ENCODE measurements at places on chromosomes 11 and 22.

DNA sequence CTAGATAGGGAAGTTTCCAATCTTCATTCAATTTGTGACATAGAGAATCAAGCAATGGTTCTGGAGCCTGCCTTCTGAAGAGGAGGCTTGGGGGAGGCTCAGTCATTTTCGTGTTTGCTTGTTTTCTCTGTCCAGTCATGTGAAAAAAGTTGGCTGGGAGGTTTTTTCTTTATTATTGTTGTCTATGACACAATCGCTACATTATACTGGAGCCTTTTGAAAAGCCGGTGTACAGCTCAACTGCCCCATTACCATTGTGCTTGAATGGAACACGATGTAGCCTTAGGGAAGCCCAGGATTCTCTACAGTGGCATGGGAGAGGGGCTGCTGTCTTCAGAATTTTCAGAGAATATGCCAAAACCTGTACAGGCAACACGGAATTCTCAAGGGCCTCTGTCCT is 57.9 kb upstream of the NCAM1 start:
- DNase-seq: no peak

- no peak for DNase-seq
Observed at GRCh38 chr11:70131606-70132190, 53.6 kb downstream of the ANO1 start.

- no peak for DNase-seq
Observed at GRCh38 chr22:42303396-42304323, 33.2 kb upstream of the TCF20 start.

DNA sequence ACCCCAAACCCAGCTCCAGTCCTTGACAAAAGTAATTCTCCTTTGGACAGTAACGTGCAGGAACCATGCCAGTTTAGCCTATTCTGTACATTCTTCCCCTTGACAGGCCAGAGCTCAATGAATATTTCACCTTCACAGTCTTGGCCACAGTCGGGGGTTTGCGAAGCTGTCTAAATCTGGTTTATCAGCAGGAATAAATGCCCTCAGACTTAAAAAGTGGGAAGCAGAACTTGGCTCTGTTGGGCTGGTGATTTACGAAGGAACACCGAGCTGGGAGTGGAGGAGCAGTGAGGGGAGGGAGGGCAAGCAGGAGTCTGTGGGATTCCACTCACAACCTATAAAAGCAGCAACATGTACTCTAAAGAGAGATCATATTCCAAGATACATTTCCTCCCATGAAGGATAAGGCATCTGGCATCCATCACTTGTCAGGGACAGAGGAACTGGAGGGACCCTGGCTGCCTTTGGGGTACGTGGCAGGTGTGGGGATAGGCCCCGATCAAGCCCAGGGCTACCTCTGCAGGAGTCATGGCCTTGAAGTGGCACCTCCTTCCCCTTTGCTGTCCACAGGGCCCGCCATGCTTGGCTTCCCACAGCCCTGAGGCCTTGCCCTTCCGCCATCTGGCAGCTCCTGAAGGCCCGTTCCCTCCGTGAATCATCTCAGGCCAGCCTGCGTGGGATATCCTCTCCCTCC is 154.3 kb downstream of the ADAMTS15 start:
- no peak for DNase-seq

GRCh38 chr11:44815917-44816456 is 89.2 kb downstream of the TSPAN18 start:
- no peak for DNase-seq

GRCh38 chr11:15195454-15196200 is 80.9 kb downstream of the INSC start:
- DNase-seq: no peak

DNA sequence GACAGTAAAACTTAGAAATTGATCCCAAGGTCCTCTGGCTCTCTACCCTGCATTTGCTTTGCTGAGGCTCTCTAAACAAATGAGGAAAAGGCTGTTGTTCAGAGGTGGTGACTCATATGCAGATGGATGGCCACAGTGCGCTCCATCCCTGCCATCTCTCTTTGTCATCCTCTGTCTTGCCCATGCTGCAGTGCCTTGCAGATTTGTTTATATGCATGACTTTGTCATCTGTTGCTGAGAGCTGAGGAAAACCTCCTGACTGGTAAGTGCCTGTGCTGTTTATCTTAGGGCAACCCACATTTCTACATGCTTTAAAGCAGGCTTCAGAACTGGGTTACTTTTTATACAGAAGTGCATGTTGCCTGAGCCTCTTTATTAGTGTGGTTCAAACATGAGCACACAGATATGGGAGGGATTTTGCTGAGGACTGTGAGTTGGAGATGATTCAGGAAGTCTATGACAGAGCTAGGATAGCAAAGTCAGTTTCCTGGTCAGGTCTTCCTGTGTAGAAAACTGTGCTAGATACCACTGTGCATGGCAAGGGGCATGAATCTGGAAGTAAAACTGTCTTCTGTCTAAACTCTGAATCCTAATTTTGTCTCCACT is 57.4 kb downstream of the JAM3 start:
- DNase-seq: no peak

DNA sequence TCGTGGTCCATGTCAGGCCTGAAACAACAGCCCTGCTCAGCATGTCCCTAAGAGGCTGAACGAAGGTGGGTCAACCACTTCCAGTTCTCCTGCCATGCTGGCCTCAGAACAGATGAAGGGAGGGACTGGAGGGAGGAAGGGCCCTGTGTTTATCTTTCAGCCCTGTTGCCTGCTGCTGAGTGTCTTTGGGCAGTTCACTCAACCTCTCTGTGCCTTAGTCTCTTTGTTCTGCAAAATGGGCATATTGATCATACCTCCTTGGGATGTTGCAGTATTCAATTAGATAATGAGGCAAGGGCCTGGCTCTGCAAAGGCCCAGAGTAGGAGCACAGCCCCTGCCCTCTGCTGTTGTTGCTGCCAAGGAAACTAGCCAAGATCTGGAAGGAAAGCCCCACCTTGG is 207.5 kb downstream of the MN1 start:
- no peak for DNase-seq

DNA sequence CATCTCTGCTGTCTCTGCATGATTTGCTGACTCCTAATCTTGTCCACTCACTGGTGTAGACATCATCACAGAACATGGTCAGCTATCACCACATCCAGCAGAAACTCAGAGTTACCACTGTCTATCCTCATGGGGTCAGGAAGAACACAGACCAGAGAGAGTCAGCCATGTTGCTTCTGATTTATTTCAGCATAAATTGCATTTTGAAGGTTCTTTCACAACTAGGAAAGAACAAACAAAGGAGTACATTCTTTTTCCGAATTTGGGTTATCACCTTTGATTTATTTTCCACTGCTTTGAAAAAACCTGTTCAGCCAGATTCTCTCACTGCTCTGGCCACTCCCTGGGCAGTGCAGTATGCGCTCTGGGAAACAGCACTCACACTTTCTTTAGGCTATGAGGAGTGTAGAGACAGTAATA is 172.0 kb upstream of the MTMR2 start:
- no peak for DNase-seq

DNA sequence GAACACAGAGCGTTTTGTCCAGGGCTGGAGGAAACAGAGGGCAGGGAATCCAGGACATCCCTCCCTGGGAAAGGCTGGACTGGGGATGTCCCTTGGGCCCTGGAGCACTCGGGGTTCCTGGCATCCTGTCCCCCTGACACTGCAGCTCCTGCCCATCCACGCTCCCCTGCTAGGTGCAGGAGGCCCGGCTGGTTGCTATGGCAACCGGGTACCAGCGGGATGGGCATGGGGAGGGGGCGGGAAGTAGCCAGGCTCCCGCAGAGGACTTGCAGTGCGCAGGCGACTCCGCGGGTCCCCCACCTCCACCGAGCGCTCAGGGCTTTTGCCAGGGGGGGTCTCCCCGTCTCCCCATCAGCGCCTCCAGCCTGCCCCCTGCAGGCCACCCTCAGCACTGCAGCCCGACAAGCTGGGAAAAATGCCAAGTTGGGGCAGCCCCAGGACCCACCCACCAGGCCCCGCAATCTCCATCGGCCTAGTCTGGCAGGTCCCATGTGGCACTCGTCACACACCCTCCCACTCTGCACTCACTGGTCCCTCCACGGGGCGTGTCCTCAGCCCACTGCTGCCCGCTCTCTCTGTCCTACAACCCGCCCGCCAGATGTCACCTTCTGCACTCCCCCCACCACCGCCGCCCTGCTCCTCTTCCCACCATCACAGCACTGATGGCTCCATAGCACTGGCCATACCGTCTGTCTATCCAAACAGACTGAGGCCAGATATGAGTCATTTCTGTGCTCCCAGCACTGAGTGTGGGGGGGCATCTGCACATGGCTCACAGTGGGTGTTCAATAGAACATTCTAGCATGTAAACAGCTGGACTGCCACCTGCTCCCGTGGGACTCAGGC is 31.5 kb downstream of the KIAA0930 start:
- DNase-seq: peak; percentile 50

DNA sequence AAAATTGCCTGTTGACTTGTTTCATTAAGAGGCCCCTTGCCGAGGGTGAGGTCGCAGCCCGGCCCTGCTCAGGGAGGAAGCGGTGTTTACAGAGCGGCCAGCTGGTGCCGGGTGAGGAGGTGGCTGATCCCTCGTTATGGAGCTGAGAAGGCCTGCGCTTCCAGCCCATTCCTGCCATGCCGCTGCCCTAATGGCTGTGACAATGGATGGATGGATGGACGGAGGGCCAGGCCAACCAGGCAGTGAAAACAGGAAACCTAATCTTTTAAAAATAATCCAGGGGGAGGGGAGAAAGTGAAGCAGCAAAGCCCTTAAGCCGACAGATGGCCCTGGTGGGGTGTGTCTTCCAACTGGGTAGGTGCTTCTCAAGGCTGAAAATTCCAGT is 38.5 kb downstream of the BCR start:
- DNase-seq: no peak

- DNase-seq: no peak
Observed at GRCh38 chr22:41028841-41029240, 63.6 kb upstream of the EP300 start.

GRCh38 chr22:30928401-30928800 is 40.2 kb downstream of the MORC2 start:
- no peak for DNase-seq

GRCh38 chr22:37043828-37044538 is 7.6 kb upstream of the KCTD17 start:
- DNase-seq: peak; percentile 85

DNA sequence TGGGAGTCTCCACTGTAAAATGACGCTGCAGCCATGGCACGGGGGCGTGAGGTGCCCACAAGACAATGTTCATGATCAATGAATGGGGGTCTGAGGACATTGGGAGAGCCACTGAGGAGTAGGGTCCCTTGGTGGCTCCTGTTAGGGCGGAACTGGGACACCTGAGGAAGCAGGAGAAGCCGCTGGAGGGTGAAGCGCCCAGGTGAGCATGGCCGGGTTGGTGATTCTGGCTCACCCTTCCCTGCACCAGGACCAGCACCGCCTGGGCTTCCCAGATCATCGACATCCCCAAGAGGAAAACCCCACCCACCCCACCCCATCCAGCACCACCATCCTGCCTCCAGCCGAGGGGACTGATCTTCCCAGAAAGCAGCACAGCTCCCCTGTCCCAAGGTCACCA is 30.6 kb downstream of the SHANK2 start:
- no peak for DNase-seq

DNA sequence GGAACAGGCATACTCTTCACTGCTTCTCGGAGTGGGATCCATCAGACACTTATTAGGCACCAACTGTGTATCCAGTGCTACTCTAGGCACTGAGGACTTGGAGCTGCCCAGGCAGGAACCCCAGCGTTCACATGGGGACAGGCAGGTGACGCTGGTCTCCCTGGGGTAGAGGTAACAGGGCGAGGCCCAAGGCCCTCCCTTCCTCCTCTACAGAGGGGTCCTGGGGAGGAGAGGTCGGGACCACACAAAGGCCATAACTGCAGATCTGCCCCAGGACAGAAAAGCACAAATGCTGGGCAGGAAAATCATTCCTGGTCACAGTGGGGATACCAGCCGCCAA is 262.2 kb downstream of the BRD1 start:
- peak; percentile 3 for DNase-seq

DNA sequence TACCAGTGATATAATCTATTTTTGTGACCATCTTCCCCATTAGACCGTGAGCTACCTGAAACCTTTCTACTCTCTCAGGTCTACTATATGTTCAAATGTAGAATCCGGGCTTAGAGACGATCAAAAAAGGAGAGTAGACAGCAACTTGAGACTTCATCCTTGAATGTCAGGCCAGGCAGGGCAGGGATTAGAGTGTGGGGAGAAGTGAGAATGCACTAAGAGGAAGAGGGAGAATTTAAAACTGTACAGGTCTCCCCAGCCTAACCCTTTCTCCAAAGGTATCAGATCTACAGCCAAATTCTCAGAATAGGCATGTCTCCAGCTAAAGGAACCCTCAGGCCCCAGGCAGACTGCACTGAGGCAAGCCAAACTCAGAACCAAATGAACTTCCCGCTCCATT is 935 bp downstream of the LAMTOR1 start:
- no peak for DNase-seq

GRCh38 chr11:10017050-10017449 is 277.0 kb downstream of the SBF2 start:
- DNase-seq: no peak

DNA sequence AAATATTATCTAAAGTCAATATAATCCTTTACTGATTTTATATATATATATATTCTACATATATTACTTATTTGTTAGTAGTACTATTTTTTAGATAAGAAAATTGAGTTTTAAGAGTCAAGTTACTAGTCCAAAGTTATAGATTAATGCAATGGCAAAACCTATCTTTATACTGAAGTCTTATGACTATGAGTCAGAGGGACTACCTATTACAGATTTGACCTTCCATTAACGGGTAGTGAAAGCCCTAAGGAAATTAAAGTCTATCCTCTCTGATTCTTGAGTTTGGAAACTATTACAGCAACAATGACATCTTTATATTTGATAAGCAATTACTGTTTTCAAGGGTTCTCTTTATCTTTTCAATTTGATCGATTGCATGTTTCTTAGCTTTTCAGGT is 315.8 kb downstream of the CASP12 start:
- no peak for DNase-seq

- no peak for DNase-seq
Observed at GRCh38 chr11:15468466-15468865, 353.7 kb downstream of the INSC start.

DNA sequence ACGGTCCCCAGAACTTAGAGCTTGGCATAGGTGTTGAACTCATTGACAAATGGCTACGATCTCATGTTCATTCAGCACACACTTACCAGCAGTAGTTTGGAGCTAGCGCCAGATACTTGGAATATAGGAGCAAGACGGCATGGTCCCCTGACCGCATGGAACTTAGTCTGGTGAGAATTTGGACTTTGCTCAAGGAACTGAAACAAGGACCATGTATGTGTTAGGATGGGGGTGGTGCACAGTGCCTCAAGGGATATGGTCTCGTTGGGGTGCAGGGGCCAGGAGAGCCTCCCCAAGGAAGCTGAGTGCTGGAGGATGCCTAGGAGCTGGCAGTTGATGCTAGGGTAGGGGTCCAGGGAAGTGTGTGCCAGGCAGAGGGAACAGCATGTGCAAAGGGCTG is 119.2 kb downstream of the KIAA1671 start:
- no peak for DNase-seq

DNA sequence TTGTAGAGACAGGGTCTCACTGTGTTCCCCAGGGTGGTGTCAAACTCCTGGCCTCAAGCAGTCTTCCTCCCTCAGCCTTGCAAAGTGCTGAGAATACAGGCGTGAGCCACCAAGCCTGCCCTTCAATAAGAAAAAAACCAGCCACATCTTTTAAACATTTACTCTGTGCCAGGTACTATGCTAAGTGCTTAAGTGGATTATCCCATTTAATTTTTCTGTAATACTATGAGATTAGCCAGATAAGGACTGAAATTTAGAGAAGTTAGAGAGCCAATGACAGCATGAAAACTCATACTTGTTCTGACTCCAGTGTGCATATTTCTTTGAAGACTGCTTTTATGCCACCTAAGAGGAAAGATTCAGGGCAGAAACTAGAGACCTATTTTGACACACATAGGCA is 35.7 kb downstream of the PPME1 start:
- DNase-seq: no peak

- no peak for DNase-seq
Observed at GRCh38 chr11:13446444-13446843, 16.6 kb downstream of the BTBD10 start.

Data from HAP-1 (cell line).